ENCODE measurements at places on chromosomes 1 and 21.

DNA sequence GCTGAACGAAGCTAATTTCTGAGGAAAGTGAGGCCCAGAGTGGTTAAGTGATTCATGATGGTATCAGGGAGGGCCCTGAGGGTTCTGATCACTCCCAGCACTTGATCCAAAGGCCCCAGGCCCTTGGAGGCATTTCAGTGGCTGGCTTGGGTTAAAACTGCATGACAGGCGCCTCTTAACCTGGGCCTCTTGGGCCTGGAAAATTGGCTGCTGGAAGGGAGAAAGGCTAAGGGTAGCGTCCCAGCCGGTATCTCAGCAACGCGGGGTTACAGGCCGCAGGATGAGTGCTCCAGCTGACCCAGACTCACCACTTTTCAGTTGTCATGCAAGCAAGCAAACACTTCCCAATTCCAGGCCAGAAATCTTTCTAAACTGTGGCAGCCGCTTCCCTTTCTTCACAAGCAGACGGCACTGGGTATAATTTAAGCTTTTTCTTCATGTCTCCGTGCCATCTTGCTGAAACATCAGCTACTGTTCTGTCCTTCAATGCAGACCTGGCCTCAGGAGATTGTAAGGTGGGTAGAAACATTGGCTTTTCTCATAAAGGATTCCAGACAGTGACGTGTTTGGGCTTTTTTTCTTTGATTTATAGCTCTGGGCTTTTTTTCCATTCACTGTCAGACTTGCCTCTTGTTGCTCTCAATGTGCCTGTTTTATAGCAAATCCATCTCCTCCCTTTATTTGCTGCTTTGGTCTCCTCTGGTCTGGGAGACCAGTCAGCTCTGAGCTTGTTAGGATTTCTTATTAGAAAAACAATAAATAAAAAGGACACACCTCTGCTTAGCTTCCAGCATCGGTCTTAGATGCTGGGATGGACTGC, 229.1 kb downstream of the KCNJ6 start:
- DNase-seq, result no peak

DNA sequence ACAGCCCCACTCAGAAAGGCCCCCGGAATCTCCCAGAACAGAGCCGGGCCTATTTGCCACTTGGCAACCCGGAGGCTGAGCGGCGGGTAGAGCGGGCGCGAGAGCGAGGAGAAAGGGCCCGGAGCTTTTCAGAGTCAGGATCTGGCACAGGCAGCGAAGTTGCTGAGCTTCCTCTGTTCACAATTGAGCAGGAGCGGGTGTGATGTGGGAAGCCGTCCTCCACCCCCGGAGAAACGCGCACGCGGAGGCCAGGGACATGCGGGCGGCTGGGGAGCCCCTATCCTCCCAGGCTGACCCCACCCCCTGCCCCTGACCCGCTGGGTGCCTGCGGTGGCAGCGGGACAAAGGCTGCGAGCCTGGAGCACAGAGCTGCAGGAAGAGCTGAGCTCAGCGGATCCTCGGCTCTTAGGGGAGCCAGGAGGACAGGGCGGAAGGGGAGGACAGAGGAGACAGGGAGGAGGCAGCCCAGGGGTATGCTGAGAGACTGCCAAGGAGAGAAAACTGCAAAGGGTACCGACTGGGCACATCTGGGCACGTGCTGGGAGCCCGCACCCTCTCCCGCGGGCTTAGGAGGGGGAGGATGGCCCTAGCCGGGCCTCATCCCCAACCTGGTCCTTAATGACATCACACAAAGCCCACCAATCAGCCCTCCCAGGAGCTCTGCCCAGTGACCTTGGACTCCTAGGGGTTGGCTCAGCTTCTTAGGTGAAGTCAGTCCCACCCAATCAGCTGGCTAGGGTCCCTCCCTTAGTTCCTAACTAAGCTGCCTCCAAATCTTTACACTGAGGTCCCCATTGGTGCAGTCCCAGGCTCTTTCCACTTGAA, 9.3 kb downstream of the KIF21B start:
- DNase-seq, result no peak

DNA sequence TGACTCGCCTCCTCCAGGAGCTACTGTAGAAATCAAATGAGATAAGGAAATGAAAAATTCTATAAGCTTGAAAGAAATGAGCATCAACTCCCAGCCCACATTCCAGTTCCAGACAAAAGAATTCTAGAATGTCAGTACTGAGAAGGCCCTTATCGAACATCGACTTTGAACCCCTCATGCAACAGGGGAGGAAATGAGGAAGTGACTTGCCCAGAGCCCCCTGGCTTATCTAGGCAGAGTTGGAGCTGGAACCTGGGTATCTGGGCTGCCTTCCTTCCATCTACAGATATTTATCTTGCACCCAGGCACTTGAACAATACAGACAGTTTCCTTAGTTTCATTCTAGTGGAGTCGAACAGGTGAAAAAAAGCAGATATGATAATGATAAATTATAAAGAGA, 22.3 kb downstream of the MECR start:
- DNase-seq, result no peak

GRCh38 chr21:45888386-45889009, 93.1 kb upstream of the COL6A1 start:
- no peak for DNase-seq

DNA sequence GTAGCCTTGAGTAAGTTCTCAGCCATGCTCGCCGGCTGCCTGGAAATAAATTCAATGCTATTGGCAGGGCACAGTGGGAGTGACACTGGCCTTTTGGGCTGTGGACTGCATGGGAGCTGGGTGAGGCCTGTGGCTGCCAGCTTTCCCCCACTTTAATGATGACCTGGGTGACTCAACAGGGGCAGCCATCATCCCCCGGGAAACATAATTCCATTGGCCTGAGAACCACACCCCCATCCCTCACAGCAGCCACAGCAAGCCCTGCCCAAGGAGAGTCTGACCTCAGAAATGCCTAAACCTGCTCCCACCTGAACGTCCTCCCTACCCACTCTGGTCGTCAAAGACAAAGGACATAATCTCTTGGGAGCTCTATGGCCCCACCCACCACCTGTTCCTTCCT, 384.0 kb downstream of the LTN1 start:
- DNase-seq, result no peak

DNA sequence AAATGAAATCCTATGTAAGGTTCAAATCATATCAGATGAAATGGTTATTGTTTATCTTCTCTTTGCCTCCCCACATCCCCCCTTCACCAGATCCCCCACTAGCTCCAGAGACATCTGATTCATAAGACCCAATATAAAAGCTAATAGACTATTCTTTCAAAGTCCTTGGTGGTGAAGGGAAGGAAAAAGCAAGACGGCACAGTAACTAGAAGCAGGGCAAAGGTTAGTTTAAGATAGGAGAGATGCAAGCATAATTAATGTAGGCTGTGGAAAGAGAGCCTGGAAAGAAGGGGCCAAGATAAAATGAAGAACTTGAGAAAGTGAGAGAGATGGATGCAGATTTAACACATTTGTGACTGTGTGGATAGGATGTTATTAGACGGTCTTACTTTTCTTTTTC, 33.8 kb downstream of the BTG3 start:
- DNase-seq, result no peak

GRCh38 chr1:160040476-160040875, 8.7 kb upstream of the PIGM start:
- no peak for DNase-seq

- no peak for DNase-seq
Measured at GRCh38 chr1:162327788-162328165, 48.9 kb downstream of the SPATA46 start.

DNA sequence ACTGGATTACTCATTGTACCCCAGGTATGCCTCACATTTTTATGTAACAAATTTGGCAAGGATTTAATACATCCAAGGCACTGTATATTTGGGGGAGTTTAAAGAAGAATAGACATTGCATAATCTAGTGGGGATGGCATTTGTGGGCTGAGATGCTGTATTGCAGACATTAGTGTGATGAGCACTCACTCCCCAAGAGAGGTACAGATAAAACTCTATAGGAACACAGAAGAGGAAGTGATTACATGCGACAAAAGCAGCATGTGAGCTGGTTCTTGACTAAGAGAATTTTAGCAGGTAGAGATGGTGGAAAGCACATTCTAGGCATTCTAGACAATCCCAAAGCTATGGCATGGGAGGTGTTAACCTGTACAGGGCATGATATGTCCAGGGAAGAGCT, 24.2 kb upstream of the CDC14A start:
- no peak for DNase-seq
